Umbilical cord (tissue), 2 donors: ENCODE measurements at places on chromosomes 3 and 15. TPM values are rescaled to one million over a fixed set of nuclear protein-coding genes. Genes with fewer than 3 reads are reported as not detected.

GOLGA6B gene
- total RNA-seq, result not detected

ACKR2 gene
- 10.4 TPM for total RNA-seq

DNA sequence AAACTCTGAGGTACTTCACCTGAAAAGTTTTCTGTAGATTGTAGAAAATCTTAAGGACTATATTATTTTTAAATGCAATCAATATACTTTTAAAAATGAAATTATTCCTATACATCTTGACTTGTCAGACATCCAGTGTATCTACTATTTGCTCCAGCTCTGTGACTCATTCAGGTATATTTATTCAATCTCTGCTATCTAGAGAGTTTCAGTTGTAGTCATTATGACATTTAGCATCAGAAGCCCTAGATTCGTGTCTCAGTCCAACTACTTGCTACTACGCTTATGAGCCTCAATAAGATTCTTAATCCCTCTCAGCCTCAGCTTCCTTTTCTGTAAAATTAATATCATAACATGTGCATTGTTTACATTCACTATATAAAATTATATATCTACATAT, 22.3 kb upstream of the EIF1B start:
- no peak for DNase-seq

DNA sequence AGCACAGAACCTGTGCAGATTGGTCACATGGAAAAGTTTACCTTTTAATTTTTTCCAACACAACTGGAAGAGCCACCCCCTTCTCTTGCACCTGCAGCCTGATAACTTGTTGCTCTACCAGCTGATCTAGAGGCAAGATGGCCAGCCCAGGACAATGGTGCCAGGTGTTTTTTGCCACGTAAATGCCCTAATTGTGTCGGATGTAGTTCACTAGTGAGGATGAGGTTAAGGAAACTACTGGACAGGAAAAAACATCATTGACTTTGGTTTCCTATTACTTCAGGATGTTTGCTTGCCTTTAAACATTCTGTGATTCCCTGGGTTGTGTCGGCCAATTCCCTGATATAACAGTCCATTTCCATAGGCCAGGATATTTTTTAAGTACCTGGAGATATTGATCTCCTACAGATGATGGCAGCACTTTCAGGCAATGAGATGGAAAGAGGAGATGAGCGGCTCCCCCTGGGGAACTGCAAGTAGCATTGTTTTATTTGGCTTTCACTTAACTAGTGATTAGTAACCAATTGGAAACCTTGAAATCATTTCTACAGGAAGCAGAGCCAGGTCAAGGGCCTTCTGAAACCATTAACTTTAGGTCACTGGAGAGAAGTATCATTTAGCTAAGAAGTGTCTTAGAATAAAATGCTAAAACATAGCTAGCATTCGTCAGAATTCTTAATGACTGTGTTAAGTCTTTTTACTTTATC, 72.5 kb downstream of the OSBPL10 start:
- DNase-seq, result no peak

GRCh38 chr3:184506561-184506991, 55.0 kb upstream of the EPHB3 start:
- DNase-seq, result no peak

PLCL2 gene
- total RNA-seq, result 23.6 TPM

PPM1L gene
- 10.1 TPM for total RNA-seq
